ENCODE measurements at places on chromosomes 16 and 17.

- DNase-seq = no peak
Observed at GRCh38 chr17:15380446-15380845, 39.0 kb upstream of the TEKT3 start.

- no peak for DNase-seq
Observed at GRCh38 chr17:72372185-72372584, 251.4 kb downstream of the SOX9 start.

- DNase-seq = no peak
Observed at GRCh38 chr17:9419932-9420453, 155.6 kb downstream of the STX8 start.

- DNase-seq = peak; percentile 88
Observed at GRCh38 chr17:40350689-40351358, 13.7 kb downstream of the GJD3 start.

DNA sequence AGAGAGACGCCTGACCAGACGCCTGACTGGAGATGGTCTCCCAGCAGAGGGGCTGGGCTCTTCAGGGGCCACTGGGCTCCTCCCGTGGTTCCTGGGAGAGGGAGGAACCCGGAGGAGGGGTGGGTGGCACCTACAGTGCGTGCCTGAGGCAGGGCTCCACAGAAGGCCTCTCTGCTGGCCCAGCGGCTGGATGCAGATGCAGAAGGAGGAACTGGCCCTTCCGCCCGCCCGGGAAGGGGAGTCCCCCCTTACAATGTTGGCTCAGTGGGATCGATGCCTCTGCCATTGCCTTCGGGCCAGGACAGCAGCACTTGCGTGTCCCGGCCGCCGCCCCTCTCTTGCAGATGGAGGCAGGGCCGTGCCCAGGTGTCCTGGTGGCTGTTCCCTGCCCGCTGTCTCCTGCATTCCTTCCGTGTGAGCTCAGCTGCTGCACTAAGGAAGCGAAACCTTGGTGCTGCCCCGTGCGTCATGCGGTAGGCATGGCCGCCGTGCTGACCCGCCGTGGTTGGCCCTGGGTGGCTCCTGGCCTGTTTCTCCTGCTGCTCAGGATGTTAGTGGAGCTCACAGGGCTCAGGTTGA is 15.1 kb downstream of the BAIAP2 start:
- no peak for DNase-seq

GRCh38 chr17:47064684-47065083 is 85.6 kb upstream of the RPRML start:
- no peak for DNase-seq

DNA sequence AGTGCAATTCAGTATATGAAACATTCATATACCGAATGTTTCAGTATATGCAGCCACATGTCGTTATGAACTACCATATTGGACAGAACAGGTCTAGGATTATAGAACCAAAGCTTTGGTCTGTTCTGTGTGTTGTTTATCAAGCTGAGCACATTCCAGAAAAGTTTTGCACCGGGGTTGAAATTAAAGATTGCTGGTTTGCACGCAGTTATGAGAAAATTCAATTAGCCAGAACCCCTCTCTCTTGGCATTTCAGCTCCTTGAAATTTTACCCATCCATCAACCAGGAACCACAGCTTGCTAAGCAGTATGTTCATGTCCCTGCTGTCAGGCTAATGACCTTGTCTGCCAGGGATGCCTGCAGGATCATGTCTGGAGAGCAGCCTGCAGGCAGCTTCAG is 9.5 kb downstream of the KRT32 start:
- no peak for DNase-seq

DNA sequence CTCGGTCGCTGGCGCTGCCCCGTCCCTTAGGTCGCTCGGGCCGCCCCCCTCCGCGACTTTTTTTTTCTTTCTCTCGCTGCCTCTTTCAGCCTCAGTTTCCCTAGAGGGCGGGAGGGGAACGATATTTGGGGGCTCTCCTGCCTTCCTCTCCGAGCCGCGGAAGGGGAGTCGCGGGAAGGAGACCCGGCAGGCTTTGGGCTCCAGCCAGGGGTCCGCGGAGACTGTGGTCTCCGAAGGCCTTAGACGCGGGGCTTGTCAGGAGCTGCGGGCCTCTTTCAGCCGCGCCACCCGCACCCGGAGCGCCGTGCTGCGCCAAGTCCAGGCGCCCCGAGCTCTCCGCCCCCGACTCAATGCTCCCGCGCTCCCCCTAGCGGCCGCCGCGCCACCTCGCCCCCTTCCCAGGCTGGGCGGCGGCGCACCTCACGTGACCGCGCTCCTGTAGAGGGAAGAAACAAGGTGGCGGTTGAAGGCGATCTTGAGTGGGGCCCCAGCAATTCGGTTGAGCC is at the start of gene LRRC37B:
Gene LRRC37B (plus strand): TSS at position 427 of the 506 bp plus-strand sequence. CDS start 14,010 bp downstream, outside the sequence.
- peak; percentile 69 for DNase-seq

GRCh38 chr16:19708296-19709205 is 9.5 kb downstream of the KNOP1 start:
- no peak for DNase-seq

DNA sequence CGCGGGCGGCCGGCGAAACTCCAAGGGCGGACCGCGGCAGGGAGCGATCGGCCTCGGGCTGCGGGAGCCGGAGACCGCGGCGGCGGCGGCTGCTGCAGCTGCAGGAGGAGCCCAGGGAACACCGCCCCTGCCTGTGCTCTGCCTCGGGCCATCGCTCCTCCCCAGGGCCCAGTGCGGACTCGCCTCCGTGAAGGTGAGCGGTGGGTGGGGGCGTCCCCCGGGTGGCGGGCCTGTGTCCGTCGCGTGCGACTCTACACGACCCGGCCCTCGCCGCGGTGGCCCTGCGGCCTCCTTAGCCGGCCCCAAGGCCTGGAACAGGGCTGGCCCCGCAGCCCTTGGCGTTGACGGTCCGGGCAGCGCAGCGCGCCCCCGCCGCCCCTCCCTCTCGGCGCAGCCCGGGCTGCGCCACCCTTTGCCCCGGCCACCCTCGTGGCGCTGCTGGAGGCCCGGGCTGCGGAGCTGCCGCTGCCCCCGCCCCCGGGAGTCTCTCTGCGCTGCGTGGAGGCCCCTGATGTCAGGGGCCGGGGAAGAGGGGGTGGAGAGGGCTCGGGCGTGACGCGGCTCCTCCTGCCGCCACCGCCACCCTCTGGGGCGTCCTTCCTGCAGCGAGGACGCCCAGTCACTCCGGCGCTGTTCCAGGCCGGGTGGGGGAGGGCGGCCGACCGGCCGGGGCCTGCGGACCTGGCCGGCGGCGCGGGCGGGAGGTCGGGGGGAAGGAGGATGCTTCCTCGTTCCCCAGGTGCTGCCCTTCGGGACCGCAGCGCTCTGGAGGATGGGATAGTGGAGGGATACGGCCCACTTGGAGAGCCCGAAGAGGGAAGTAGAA is 485 bp downstream of the DYNLL2 start:
- peak; percentile 38 for DNase-seq

- DNase-seq = no peak
Observed at GRCh38 chr17:82791532-82791931, 39.7 kb downstream of the TBCD start.

DNA sequence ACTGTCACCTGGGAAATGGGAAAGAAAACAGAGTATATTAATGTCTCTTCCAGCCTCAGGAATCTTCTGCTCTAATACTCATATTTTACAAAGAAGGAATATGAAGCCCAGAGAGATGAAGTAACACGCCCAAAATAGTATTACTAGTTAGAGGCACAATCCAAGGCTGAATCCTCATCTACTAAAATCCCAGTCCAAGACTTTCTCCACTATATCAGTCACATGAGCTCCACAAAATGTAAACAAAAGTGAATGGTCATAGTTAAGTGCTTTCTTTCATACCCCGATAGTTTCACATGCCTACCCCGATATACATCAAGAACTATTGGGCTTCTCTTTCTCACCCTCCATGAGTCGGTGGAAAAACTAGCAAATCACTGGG is 965 bp downstream of the INTS2 start:
- DNase-seq = no peak

DNA sequence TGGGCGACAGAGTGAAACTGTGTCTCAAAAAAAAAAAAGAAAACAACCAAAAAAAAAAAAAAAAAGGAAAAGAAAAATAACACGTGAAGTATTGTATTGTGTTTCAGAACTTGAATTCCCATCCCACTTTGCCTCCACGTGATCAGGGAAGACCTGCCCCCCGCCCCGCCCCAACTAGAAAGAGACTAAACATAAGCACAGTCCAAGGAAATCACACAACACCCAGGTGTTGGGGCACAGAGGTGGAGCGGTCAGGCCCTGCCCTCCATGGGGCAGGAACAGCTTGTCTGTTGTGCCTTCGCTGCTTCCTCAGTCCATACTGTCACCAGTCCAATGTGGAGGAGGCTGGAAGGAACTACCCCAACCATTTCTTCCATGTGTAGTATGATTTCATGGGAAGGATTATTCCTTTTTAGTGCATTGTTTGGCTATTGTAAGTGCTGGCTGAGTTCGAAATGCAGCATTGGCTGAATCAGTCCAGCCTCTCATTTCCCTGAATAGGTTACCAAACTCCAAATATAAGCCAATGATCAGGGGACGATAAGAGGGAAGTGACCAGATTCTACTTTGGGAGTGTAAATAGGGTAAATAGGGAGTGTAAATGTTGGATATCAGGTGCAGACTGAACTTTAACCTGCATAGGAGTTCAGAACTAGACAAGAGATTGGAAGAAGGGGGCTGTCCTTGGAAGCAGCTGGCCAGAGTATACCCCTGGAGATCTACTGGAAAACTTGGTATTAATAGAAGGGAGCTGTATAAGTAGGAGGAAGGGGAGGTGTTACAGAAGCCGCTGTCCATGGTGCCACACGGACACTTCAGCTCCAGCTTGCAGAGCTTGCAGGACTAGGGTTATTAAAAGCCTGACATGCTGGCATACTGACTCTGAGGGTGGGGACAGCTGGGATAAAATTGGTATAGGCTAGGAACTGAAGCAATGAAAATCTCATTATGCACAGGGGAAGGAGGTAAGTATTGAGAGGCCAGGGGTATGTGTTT is 50.7 kb downstream of the TANGO6 start:
- DNase-seq = no peak

DNA sequence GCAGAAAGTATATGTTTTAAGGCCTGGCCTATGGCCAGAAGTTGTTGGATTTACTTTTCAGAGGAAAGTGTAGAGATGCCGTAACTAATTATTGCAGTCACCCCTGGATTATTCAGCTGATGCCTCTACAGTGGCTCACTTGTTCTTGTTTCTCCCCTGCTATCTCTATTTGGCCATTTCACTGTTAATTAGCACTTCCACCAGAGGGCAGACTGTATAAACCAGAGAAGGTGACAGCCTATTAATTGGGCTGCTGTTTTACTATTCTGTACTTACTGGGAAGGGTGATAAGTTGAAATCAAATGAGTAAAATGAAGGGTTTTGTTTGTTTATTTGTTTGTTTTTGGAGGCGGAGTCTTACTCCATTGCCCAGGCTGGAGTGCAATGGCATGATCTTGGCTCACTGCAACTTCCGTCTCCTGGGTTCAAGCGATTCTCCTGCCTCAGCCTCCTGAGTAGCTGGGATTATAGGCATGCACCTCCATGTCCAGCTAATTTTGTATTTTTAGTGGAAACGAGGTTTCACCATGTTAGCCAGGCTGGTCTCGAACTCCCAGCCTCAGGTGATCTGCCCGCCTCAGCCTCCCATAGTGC is 66.0 kb downstream of the CDK12 start:
- peak; percentile 49 for DNase-seq

- DNase-seq = no peak
Observed at GRCh38 chr16:25078386-25078978, 33.1 kb upstream of the LCMT1 start.

GRCh38 chr17:21677911-21678310 is 14.4 kb upstream of the KCNJ18 start:
- DNase-seq = no peak

- DNase-seq = no peak
Observed at GRCh38 chr17:60354223-60354622, 37.7 kb downstream of the USP32 start.

DNA sequence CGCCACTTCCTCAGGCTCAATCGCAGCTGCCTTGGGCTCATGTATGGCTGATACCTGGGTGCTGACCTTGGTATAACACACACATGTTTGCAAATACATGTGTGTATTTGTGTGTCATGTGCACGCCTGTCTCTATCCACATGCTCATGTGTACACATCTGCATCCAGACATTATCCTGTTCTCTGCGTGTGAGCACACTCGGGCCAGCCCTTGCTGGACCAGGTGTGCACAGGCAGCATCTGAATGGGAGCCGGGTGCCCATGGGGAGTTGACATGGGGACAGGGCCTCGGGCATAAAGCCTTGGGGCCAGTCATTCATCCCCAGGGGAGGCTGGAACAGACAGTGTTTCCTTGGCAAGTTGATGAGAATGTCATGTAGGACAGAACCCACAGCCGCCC is 29.1 kb upstream of the CRHR1 start:
- DNase-seq = no peak

DNA sequence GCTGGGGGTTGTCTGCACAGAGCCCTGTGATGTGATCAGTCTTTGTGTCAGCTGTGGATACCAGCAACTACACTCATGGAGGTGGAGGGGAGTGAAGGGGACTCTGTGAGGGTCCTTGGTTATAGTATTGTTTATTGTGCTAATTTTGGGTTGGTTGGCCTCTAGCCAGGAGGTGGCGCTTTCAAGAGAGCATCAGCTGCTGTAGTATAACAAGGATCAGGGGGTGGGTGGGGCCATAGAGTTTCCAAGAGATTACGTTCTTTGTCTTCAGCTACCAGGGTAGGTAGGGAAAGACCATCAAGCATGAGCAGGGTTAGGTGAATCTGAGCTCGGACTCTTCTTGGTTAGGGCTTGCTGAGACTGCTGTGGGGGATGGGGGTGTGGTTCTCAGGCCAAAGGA is 97.1 kb upstream of the HS3ST3A1 start:
- DNase-seq = no peak

- no peak for DNase-seq
Observed at GRCh38 chr17:9064311-9064834, 43.1 kb downstream of the NTN1 start.

DNA sequence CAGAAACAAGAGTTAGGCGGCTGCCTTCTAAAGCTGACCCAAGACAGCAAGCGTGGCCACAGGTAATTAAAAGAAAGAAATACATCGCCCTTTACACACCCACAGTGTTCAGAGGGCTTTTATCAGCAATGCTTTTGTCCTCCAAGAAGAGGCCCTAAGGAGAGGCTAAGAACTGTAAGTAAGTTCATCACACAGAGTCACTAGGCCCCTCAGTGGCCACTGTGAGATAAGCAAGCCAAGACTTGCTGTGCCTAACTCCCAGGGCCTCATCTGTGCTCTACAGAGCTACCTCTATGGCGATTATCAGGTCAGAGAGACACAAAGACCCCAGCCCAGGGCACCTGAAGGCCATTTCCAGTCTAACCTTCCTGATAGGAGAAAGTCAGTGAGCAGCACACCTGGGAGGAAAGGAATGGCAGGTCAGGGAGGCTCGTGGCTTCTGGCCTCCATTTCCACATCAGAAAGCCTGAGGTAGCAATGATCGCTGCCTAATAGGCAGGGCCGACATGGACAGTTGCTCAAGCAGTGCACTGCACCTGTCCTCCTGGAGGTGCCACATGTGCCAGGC is 545.2 kb upstream of the CDH11 start:
- DNase-seq = no peak

All from NCI-H2081 (cell line).